A549 treated with RU486 at 1 μM for 4 hours (cell line): ENCODE measurements at places on chromosomes 6 and 20. TPM values are rescaled to one million over a fixed set of nuclear protein-coding genes. Genes with fewer than 3 reads are reported as not detected.

The SRMS gene
- total RNA-seq = not detected in 5 replicates

The PEX3 gene
- total RNA-seq = 9.6 to 13.2 TPM (median 11.4 TPM) in 5 replicates

The PPP1R16B gene
- total RNA-seq = 0.06 to 0.27 TPM (median 0.16 TPM) in 5 replicates

The OPRM1 gene
- total RNA-seq = not detected in 5 replicates

The CST4 gene
- not detected in 5 replicates for total RNA-seq
